G401 (cell line): ENCODE measurements at places on chromosomes 7 and 10. TPM values are rescaled to one million over a fixed set of nuclear protein-coding genes. Genes with fewer than 3 reads are reported as not detected.

DNA sequence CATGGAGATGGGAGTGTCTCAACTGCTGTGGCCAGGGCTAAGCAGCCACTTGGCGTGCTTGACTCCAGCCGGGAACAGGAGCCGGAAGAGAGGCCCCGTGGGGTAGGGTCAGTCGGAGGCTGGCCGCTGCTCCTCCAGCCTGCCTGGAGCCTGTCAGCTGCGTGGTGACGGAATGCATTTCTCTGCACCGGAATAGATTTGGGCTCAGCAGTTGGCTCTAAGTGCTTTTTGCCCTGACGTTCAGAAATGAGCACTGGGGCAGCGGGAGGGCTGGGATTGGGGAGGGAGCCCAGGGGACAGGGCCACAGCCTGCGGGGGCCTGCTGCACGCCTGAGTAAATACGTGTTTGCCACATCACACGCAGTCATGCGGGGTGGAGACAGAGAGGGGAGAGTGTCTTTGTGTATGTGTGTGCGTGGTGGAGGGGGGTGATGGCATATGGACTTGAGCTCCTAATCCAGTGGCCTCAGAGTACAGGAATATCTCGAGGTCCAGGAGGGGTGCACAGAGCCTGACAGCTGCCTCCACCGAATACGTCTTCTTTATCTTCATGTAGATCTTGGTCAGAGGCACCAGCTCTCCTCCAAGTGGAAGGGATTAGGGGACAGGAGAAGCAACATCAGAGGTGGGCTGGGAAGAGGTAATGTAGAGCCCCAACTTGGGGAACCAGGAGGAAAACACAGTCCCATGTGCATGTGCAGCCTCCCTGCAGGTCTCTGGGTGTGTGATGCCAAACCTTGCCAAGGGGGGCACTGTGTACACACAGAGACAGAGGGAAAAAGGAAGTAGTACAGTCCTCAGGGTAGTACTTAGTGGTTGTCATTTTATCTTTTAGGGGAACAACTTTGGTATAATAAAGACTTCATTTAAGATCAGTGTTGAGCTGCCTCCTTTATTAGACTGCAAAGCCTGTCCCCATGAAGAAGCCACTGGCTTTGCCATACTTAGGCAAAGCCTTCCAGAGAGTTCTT is 151.4 kb downstream of the CDH23 start:
- DNase-seq, result peak; percentile 42

The NANOS1 gene
- total RNA-seq, result 1.2 and 1.6 TPM in 2 replicates

GRCh38 chr7:95824616-95825015 is 52.3 kb downstream of the DYNC1I1 start:
- peak; percentile 73 for DNase-seq

- DNase-seq, result no peak
Measured at GRCh38 chr10:47354165-47354564, 6.0 kb downstream of the RBP3 start.

- DNase-seq, result no peak
Measured at GRCh38 chr10:51892965-51893658, 193.7 kb upstream of the CSTF2T start.

- no peak for DNase-seq
Measured at GRCh38 chr10:62632071-62632809, 172.3 kb upstream of the ADO start.

DNA sequence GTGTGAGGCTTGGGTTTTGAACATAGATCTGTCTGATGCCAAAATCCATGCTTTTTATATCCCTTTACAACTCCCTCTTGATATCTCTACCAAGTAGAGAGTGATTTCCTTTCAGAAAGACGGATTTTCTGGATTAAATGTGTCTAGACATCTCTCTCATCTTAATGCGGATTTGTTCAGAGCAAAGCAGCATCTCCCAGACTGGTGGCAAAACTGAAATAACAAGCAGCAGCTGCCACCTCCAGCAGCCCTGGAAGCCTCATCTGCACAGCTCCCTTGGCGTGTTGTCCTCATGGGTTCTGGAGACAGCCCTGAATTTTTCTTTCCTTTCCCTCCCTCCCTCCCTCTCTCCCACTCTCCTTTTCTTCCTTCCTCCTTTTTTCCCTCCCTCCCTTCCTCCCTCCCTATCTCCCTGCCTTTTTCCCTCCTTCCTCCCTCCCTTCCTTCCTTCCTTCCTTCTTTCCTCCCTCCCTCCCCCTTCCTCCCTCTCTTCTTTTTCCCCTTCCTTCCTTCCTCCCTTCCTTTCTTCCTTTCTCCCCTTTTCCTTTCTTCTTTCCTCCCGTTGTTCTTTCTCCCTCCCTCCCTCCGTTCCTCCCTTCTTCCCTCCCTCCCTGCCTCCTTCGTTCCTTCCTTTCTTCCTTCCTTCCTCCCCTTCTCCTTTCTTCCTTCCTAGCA is 639.9 kb downstream of the TYW1 start:
- DNase-seq, result no peak

DNA sequence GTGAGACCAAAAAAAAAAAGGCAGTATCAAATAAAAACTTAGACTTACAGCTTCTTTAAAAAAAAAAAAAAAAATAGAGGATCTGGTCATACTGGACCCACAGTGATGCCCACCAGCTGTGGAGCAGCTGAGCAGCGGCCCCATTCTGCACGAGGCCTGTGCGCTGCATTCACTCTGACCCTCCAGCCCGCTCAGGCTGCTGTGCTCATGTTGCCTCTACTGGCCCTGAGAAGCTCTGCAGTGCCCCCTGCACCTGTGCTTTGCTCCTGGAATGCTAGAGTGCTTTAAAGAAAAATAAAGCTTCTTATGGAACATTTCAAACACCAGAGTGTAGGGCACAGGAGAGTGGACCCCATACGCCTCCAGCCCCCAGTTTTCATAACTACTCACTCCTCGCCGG is 33.2 kb downstream of the TMEM120A start:
- DNase-seq, result no peak

The DPYSL4 gene
- 4.9 and 6.0 TPM in 2 replicates for total RNA-seq

- no peak for DNase-seq
Measured at GRCh38 chr7:143295870-143296269, 7.7 kb downstream of the CASP2 start.

DNA sequence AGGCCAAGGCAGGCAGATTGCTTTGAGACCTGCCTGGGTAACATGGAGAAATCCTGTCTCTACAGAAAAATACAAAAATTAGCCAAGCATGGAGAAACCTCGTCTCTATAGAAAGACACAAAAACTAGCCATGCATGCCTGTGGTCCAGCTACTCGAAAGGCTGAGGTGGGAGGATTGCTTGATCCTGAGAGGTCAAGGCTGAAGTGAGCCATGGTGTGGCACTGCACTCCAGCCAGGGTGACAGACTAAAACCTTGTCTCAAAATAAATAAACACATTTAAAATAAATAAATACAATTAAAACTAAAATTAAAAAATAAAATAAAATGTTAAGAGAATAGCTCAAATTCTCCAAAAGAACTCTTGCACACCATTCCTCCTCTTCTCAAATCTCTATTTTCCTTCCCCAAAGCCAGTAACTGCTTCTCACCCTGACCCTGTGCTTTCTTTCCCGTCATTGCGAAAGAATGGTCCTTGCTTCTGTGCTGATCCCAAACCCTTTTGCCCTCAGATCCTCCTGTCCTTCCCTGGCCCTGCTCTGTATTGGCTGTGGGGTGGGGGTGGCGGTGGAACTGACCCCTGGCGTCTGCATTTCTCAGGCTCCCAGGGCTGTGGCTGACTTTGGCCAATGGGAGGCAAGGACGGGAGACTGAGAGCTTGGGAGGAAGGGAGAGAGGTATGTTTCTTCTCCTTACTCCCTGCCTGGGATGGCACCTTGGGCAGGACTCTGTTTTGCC is 12.4 kb downstream of the SRGN start:
- no peak for DNase-seq

GRCh38 chr10:75771606-75772005 is 340.2 kb downstream of the LRMDA start:
- DNase-seq, result no peak

The SPDYE18 gene
- not detected in 2 replicates for total RNA-seq

The KLHDC10 gene
- total RNA-seq, result 9.2 and 23.5 TPM in 2 replicates

The FAM221A gene
- total RNA-seq, result 2.2 and 3.5 TPM in 2 replicates

DNA sequence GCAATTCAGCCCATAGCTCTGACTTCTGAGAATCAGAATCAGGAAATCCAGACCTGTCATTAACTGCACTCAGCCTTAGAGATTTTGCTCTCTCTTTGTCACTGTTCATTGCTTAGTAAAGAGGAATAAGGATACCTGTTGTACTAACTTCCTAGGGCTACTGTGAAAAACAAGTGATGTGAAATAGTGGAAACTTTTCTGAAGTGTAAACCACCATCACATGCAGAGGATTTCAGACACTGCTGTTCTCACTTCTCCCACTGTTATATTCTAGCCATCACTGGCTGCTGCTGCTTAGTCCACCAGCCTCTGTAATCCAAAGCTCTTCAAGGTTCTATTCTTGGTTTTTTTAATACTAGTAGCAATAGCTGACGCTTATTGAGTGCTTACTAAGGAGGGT is 129.6 kb upstream of the CCDC6 start:
- no peak for DNase-seq

The VTI1A gene
- total RNA-seq, result 22.7 and 30.5 TPM in 2 replicates

DNA sequence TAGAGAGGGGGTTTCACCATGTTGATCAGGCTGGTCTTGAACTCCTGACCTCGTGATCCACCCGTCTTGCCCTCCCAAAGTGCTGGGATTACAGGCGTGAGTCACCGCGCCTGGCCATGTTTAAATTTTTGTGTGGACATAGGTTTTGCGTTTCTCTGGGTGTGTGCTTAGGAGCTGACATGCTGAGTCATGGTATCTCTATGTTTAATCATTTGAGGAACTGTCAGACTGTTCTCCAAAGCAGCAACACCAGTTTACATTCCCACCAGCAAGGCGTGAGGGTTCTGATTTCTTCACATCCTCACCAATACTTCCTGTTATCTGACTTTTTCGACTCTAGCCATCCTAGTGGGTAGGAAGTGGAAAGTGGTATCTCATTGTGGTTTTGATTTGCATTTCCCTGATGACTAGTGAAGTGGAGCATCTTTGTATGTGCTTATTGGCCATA is 153.7 kb downstream of the DNAJB6 start:
- no peak for DNase-seq

DNA sequence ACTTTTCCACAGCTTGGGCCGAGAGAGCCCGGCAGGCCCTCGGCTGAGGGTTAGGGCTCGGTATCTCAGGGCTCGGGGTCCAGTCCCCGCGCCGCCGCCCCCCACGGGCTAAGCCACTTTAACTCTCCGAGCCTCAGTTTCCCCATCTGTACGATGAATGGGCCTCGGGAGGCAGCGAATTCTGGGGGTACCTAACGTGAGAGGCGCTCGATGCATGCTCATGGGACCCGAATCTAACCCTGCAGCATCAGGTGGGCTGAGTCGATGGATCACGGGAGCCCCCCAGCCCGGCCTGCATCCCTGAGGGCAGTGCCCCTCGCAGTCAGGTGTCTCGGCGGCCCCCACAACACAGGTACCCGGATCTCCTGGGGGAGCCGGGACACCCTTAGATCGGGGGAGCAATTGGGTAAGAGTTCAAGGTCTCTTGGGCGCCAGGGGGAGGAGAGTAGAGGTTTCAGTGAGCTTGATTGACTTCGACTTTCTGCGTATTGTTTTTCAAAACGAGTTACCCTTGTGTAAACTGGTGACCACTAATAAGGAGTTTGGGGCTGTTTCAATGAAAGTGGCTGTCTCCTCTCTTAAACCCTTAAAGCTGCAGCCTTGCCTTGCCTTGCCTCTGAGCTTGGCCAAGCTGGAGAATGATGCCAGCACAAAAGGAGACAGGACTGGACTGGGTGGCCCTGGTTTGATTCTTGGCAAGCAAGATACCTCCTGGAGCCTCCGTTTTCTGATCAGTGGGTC is 631 bp downstream of the POR start:
- peak; percentile 46 for DNase-seq

The KIF11 gene
- total RNA-seq, result 18.6 and 39.8 TPM in 2 replicates

DNA sequence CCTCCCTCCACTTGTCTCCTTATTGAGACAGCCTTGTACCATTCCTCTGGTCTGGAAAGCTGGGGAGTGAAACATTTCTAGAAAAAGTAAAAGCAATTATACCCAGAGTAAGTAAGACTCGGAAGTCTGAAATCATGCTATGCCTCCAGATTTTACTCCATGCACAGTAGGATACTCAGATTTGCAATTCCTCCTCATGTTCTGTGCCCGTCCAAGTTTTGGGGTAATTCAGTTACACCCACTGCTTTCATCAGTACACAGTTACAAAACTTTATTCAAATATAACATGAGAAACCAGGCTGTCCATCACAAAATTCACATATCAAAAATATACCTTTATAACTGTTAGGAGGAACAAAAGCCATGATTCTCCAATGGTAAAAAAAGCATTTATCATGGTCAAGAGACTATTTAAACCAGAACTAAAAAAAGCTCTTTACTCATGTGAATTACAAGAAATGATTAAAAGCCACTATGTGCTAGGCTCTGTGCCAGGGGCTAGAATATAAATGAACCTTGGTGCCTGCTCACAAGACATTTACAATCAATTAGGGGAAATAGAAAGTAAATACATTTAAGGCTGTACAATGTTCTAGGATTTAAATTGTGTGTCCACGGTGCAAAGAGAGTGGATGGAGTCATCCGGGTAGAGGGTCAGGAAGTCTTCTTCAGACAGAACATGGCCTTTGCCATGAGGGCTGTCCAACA is 320.2 kb downstream of the ELMO1 start:
- no peak for DNase-seq

DNA sequence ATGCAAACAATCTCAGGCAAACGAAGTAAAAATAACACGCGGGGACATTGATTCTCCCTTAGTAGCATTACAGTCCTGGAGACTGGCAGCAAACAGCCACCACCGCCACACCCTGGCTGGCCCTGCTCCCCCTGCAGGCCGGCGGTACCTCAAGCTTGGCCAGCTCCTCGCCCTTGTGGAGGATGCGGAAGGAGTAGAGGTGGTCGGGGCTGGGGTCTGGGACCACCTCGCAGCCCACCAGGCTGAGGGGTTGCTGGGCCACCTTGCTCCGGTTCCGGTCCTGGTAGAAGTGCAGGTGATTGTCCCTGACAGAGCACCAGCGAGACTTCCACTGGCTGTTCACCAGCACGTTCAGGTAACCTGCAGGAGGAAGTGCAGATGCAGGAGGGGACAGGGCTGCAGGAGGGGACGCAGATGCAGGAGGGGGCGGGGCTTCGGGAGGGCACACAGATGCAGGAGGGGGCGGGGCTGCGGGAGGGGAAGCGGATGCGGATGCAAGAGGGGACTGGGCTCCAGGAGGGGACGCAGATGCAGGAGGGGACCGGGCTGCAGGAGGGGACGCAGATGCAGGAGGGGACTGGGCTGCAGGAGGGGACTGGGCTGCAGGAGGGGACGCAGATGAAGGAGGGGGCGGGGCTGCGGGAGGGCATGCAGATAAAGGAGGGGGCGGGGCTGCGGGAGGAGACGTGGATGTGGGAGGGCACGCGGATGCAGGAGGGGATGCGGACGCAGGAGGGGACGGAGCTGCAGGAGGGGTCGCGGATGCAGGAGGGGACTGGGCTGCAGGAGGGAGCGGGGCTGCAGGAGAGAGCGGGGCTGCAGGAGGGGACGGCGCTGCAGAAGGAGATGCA is 65.7 kb downstream of the VWA2 start:
- peak; percentile 47 for DNase-seq

The RGR gene
- total RNA-seq, result not detected in 2 replicates

DNA sequence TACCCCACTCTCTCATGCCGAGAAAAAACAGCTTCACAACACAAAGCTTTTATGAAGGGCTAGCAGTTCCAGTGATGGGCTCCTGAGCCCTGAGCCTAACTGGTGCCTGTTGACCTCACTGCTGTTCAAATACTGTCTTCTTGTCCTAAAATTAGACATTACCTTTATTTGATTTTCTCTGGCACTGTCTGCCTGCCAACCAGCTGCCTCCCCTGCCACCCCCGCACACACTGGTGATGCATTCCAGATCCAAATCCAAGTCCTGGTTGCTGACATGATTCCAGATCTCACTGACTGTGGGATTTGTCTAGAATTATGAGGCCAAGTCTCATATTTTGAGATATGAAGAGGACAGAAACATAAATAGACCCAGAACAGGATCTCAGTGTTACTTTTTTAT is 816.2 kb downstream of the NRG3 start:
- DNase-seq, result no peak
